ENCODE measurements at places on chromosomes 11 and 22.

GRCh38 chr11:13140873-13141655, 131.9 kb downstream of the RASSF10 start:
- no peak for DNase-seq

GRCh38 chr22:32809786-32810554, 8.5 kb downstream of the TIMP3 start:
- no peak for DNase-seq

- no peak for DNase-seq
These were observed 3.5 kb downstream of the OR51B5 start for GRCh38 chr11:5339771-5340322.

- peak; percentile 28 for DNase-seq
These were observed 7.5 kb downstream of the DPAGT1 start for GRCh38 chr11:119093942-119094815.

DNA sequence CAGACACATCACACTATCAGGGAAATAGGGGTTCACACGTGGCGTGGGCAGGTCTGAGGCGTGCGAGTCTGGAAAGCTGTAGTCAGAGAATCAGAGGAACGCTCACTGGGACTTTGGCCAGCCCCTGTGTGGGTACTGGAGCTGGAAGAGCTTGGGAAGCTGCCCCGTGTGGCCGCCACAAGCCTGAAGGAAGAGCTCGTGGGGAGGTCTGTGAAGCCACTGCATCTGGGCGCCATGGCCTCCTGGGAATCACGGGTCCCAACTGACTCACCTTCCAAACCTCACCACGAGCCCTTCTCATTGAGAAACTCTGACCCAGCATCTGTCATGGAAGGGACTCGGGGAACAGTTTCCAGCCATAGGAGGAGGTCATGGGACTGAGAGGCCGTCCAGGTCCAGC, 5.9 kb upstream of the MRGPRF start:
- DNase-seq: no peak

DNA sequence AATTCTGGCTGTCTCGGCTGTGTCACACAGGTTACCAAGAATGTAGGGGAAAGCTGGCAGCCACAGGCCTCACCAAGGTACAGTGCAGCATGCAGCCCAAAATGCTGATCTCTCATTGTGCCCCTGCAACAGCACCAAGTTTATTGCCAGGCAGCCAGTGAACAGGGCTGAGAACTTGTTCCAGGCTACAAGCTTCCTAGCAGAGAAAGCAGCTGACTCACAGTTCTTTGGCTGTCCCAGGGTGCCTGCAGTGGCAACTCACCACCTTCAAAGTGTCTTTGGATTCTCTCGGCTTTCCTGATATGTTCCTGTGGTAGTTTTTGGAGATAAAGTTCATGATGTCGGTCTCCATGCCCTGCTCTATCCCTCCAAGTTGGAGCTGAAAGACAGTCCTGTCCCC, 719.1 kb upstream of the ANO3 start:
- no peak for DNase-seq

DNA sequence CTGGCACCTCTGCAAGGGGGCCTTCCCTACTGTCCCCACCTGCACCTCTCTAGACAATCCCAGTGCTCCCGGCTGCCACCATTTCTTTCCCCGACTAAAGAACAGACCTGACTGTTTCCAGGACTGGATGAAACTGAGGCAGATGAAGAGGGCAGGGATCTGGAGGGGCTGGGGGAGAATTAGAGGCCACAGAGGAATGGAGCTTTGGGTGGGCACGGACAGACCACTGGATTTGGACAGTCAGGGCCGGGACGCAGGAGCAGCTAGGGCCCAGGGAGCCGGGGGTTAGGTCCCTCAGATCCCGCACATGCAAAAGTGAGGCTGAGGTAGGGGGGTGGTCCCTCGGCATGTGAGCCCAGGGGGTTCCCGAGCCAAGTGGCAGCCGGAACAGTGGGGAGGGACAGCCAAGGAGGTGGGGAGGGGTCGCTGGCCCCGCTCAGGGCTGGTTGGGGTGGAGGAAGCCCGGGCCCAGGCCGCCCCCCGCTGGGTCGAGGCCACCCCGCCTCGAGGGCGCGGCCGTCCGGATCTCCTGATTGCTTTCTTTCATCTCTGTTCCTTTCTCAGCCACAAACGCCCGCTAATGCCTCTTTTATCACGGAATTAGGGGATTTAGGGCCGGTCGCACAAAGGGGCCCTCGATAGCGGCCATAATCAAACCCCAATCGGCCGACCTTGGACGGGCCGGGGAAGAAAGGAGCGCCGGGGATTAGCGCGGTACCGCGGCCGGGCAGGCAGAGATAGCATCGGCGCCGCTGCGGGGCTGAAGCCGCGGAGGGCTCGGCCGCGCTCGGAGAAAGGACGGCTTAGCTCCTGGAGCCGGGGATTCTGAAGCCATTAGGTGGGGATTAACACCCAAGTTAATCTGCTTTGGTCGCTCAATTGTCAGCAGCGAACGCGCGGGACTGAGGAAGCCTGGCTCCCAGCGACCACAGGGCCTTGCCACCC, 9.3 kb downstream of the SLC25A1 start:
- no peak for DNase-seq

GRCh38 chr11:7656704-7657103, 16.6 kb downstream of the CYB5R2 start:
- no peak for DNase-seq

DNA sequence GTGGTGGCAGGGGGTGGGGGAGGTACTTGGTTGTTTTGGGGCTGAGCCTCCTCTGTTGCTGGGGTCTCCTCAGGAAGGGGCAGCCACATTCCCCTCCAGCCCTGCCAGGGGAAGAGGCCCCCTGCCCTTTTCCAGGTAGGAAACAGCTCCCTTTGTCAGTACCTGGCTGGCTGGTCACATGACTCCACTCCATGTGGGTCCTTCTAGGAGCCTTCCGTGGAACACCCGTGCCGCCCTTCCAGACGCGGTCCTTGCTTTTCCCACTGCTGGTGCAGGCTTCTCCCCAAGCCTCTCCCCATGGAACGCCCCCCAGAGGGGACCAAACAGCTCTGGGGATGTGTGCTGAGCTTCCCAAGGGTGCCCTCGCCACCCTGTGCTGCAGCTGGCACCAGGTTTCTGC, 19.9 kb downstream of the IFT27 start:
- DNase-seq: no peak

- no peak for DNase-seq
These were observed 69.3 kb downstream of the SEZ6L start for GRCh38 chr22:26238596-26238995.

GRCh38 chr11:21588754-21589153, 604.1 kb upstream of the ANO5 start:
- no peak for DNase-seq

- DNase-seq: no peak
These were observed 85.5 kb downstream of the MORC2 start for GRCh38 chr22:30882974-30883533.

DNA sequence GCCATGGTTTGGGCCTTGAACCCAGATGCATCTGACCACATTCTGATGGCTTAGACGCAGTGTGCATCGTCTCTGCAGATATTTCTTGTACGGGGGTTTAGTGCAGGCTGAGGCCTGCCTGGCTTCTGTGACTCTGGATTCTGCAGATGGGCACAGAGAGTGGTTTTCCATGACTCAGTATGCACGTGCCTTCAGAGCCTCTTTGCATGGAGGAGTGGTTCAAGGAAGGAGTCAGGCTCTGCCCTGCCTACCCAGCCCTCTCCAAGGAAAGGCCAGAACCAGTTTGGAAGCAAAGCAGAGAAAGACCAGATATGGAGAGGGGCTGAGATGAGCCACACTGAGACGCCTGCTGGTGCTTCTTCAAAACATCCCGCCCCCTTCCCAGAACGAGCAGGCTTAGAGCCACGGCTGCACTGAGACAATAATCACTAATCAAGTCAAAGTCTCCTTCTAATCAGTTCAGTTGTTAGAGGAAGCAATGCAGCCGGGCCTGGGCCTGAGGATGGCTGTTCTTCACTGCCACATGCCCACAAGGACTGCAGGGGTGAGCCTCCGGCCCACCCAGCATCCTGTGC, 308.9 kb downstream of the NXPE2 start:
- no peak for DNase-seq
